ENCODE measurements at places on chromosomes 2 and 18.

- no peak for DNase-seq
Observed at GRCh38 chr18:32612651-32613050, 142.0 kb upstream of the GAREM1 start.

- peak; percentile 79 for DNase-seq
Observed at GRCh38 chr2:151334082-151334815, 23.1 kb upstream of the TNFAIP6 start.

DNA sequence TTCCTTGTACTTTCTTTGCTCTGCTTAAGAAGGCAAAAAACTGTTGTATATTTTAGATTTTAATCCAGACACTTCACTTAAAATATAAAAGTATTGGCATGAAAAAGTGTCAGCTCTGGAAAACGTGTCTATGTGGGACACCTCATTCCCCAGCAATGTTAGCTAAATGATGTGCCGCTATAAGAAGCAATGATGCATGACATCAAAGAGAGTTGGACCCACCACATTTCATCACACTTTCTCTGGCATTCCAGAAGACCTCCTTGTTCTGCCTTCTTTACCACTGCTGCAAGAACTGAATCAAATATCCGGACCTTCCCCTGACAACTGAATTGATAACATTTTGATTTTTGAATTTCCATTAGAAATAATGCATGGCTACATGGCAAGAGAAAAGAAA is 242.4 kb upstream of the TANK start:
- no peak for DNase-seq

DNA sequence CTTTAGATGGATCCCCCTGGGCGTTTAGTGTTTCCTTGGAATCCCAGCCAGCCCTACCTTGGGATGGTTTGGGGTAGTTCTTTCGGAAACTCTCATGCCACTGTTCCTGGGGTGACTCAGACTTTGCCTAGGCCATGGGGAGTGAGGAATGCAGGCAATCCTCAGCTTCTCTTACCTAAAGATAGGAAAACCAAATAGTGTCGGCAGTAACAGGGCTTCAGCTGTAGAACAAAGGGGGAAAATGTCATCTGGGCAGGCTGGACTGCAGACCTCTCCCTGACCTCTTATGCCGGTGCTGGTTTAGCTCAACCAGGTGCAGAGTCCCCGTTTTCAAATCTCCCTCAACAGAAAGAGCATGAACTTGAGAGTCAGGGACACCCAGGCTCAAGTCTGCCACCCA is 252.1 kb downstream of the TSN start:
- DNase-seq, result no peak

DNA sequence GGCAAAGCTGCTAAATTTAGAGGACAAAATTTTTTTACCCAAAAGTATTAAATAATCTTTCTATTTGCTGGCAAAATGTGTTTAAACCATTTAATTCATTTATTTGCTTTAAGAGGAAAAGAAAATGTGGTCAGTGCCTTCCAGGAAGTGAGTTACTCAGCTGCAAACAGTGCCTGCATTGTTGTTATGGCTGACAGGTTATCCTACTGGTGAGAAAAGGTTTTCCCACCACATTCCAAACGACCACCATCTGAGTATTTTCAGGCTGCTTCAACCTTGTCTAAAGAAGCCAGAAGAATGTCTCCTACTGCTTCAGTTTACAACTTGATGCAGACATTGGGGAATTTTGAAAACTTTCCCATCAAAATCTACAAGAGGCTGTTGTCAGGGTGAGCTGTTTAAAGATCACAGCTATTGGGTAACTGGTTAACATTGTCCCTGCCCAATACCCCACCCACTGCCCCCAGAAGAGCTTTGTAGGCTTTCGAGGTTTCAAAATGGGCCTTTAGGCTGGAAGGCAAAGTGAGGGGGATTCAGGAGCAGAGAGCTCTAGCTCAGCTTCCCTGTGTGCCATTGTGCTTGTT is 461.3 kb upstream of the FANCL start:
- DNase-seq, result peak; percentile 60

DNA sequence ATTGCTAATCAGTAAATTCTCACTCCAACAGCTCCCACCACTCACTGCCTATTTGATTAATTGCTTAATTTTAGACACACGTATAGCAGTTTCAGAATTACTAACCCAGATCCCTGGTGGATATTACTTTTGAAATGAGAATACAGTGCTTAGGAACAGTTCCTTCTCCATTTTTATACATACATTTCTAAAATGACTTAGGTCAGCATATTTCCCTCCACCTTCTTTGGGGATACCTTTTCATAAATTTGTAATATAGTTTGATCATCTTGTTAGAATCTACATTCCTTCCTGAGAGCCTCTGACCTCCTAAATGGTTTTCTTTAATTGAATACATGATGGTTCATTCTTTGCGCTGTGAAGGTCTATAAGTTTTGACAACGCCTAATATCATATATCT is 279.8 kb upstream of the NETO1 start:
- DNase-seq, result no peak

DNA sequence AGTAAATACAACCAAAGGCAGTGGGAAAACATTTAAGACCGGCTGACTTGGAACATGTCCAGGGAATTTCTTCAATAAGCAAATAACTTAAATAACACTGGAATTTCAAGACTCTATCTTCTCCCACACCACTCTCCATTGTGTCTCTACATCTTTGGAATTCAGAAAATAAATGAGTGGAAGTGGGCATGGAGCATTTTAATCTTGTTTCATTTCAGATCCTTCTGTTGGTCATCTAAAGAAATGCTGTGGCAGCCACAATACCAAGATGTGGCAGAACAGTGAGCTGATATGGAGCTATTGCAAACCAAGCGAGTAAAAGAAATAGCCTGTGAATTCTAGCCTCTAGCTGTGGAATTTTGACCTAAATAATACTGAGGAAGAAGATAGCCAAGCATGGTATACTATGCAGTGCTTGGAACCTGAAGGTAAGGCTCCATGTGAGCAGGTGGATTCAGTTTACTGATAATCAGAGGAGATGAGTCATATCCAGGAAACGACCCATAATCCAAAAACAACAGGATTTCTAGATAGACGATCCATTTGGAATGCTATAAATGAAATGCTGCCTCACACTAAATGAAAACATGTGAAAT is 157.1 kb upstream of the SCN7A start:
- DNase-seq, result peak; percentile 78

DNA sequence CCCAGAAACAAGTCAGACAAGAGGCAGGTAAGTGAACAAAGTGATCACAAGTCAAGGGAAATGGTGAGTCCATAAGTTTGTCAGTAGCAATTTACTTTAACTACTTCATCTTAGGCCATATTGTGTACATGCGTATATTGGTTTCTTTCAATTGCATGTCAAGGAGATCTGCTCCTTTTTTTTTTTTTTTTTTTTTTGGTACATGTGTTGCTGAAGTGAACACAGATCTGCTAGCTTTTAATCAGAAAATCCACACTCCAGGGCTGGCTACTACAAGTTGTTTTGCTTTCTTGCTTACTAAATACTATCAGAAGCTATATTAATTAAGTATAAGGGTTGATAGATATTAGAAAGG is 985.1 kb downstream of the TSN start:
- no peak for DNase-seq

DNA sequence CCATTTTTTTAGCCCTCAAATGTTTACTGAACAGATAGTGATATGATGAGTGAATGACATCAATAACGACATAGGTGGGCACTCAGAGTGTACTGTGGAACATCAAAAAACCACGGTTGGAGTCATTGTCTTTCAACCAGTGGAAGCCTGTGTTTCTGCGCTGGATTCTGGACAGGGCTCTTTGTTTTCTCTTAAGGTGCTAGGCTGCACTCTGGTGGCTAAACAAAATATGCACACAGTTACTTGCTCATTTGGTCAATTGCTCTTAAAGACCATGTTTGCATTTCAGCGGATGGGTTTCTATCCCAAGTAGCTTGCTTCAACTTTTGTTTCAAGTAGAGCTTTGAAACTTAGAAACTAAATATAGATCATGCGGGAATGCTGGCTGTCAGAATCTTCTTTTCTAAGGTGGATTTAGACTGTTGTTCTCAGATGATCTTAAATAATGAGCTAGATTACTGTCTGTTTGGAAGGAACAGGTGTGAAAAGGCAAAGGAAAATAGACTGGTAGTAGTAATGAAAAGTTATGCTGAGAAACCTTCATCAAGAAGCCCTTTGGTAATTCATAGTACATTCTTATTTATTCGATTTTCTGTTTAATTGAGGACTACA is 48.5 kb upstream of the LYPD6B start:
- peak; percentile 75 for DNase-seq

Data from endothelial cell of umbilical vein (primary cell).